ENCODE measurements at places on chromosomes 11 and 22.

- DNase-seq = no peak
Measured at GRCh38 chr11:20489948-20490347, 102.4 kb downstream of the PRMT3 start.

DNA sequence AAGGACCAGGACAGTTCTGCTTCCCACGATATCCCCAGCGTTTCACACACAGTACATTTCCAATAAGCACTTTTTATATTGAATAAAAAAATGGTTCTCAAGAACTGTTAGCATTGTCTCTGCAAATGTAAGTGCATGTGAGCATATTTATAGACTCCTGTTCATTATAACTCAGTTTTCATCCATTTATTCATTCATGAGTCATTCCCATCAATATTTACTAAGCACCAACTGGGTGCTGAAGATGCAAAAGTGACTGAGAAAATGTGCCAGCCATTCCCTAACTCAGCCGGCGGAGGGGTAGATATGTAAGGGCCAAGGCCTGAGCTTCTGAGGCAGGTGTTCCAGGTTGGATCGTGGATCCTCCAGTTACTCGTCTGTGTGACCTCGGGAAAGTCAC lies 64.8 kb downstream of the CACNG2 start:
- DNase-seq = no peak

- no peak for DNase-seq
Measured at GRCh38 chr11:44729063-44729462, 2.3 kb downstream of the TSPAN18 start.

DNA sequence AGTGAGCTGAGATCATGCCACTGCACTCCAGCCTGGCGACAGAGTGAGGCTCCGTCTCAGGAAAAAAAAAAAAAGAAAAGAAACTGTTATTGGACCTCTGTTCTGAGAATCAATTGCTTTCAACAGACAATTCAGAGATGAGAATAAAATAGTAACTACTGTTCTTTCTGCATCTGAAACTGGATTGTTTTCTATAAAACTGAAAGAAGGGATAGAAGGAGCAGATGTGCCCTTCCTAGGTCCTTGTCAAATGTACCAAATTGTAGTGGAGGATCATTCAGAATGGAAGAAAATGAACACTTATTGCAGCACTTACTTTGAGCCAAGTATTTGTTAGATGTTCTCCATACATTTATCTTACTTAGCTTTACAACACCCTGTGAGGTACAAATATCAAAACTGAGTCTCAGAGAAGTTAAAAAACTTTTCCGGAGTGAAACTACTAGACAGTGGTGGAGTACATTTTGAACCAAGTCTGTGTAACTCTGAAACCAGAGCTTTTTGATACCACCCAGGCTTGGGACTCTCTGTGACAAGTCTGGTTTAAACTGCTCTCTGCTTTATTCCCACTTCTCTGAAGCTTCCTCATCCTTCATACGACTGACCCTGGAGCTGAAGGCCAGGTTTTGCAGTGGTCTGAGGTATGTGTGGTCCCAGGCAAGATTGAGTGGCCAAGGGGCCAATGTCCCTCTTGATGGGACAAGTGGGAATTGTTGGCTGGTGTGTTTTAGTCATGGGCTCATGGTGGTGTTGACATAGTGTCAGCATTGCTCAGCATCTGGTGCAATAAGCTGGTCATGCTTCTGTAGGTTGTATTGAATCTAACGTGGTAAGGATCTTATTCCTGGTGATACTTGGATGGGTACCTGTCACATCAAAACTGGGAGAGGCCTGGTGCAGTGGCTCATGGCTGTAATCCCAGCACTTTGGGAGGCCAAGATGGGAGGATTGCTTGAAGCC lies 48.2 kb upstream of the CCDC134 start:
- no peak for DNase-seq

DNA sequence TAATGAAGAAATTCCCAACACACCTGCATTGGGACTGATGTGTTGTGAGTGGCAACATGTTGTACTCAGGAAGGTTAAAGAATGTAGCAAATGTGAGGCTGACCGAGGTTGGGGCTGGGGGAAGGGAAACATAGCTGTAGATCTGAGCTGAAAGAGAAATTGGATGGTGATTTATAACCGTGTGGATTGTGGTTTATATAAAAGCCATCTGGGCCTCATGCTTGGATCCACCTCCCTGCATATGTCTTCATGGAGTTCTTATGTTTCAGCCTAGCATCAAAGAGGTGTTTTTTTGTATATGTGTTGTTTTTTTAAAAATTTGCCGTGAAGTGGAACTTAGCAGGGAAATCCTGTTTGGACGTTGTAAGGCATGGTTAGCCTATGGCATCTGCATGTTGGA lies 141.3 kb downstream of the NAV2 start:
- DNase-seq = no peak

DNA sequence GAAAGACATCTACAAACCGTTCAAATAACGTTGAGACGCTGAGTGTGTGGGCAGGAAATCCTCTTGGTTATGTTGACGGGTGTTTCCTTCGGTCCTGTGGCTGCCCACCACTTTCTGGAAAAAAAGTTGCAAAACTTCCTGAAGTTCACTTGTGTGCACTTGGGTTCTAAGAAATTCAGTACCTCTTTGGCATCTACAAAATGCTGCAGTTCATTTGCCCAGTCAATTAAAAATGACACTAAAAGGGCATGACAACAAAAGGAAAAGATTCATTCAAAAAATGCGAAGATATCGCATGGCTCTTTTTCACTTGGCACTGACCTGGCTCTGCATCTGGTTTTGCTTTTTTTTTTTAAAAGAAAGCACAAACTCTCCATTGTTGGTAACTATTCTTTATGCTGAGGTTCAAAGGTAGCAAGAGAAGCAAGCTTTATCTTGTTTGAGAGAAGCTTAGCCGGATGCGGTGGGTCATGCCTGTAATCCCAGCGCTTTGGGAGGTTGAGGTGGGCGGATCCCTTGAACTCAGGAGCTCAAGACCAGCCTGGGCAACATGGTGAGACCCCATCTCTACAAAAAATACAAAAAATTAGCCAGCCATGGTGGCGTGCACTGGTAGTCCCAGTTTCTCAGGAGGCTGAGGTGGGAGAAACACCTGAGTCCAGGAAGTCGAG lies 10.6 kb upstream of the XBP1 start:
- DNase-seq = peak; percentile 34

DNA sequence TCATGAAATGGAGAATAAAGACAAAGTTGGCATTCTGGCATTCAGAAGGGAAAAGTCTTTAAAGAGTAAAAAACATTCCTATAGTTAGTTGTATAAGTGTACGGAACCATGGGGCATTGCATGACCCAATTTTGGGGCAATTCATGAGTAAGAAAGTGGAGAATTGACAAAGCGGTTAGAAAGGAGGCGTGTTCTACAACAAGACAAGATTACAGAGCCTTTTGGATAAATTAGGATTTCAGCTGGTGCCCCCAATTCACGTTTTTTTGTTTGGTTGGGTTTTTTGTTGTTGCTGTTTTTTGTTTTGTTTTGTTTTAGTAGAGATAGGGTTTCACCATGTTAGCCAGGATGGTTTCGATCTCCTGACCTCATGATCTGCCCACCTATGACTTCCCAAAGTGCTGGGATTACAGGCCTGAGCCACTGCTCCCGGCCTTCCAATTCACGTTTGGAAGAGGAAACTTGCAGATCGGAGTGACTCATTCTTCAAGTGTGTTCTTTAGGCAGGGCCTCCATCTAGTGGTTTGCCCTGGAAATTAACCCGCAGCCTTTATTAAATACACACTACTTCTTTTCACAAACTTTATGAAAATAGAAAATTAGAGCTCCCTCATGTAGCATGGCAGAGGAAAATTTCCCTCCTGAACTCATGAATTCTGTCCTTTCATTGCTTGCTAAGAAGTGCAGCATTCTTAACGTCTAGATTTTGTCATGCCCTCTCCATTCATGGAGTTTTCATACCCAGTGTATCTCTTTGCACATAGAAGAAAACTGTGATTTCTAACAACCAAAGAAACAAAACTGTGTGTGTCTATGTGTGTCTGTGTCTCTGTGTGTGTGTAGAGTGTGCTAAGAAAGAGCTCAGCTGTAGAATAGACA lies 118.1 kb downstream of the BBOX1 start:
- peak; percentile 22 for DNase-seq
